ENCODE measurements at places on chromosomes 1 and 21.

DNA sequence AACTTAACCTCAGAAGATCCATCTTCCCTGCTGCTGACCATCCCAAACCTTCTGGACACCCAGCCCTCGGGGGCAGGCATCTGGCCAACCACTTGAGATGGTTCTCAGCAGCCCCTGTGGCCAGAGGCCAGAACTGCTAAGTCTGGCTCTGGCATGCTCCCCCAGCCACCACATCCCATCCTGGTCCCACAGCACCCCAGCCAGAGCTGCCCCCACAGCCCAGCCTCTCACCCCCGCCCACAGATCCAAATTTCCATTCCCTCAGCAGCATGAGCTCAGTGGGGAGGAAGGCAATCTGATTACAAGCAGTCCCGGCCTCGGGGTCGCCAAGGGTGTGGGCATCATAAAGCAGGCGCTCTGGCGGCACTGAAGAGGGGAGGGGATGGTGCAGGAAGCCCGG, 45.6 kb downstream of the GLIS1 start:
- DNase-seq = no peak

DNA sequence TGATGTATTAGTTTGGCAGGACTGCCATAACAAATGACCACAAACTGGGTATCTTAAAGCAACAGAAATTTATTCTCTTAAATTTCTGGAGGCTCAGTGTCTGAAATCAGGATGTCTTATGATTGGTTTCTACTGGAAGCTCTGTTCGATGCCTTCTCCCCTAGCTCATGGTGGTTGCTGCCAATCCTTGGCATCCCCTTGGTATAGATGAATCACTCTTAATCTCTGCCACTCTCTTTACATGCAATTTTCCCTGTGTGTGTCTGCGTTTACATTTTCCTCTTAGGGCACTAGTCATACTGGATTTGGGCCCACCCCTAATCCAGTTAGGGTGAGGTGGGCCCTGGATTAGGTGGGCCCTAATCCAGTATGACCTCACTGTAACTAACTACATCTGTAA, 54.7 kb upstream of the MPC2 start:
- no peak for DNase-seq

DNA sequence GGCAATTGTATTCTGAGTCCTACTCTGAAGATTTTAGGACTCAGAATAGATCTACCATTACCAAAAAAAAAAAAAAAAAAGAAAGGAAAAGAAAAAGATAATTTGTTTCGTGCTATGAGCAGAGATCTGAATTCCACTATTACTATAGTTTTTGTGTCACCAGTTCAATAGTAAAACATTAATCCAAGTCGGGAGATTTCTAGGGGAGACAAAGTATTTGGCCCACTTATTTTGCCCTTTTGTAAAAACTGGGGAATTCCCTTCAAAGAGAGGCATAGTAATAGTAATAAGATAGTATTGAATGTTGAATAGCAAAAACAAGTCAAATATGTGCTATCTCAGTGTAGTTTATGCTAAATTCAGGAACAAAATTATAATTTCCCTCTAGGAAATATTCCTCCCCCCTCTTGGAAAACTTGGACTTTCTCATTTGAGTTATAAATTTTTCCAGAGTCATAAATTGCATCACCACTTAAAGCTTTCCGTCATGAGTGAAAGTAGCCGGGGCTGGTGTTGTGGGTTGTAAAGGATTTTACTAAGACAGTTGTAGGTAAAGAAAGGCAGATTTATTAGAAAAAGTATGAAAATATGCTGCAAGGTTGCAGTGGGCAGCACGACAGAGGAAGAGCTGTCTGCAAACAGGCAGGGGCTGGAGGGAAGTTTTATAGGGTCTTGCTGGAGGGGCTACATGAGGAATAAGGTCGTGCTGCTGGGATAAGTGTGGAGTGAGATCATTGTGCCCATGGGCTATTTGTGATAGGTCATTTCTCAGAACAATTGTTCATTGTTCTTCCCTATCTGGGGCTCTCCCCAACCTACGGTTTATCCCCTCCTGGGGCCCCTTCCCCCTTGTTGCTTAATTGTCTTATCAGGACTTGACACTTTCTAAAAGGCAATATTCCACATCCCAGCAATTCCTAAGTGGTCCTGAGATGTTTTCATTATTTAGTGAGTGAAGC, 1009.9 kb downstream of the PLA2G4A start:
- no peak for DNase-seq

DNA sequence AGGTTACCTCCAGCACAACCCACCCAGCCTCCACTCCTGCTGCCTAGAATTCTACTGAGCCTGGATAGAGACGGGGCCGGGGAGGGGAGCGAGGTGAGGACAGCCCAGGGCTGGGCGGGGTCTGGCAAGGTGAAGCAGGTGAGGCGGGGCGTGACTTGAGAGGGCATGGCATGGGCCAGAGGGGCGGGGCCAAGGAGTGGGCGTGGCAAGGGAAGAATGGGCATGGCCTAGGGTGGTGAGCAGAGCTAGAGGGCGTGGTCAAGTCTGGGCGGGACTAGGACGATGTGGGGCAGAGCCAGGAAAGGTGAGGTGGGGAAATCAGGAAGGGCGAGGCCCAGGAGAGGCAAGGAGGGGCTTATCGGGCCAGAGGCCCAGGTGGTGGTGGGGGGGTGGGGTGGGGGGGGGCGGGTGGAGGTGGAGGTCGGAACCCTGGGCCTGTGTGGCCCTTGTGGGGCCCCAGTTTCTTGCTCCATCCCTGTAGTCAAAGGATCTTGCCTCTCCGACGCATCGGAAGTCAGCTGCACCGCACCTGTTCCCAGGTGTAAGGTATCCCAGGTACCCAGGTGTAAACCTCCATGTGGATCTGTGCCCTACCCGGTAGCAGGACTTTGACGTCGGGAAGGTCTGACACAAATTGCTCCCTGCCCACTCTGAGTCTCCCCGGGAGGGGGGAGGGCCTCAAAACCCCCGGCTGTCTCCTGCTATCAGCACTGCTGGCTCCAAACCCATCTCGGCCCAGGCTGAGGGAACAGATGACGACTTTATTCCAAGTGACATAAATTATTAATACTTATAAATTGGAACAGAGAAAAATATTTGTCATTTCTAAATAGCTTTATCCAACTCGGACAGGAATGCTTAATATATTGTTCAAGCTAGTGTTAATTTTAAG, 32.9 kb upstream of the UTS2 start:
- DNase-seq = no peak

GRCh38 chr1:83818916-83819315, 180.0 kb downstream of the TTLL7 start:
- no peak for DNase-seq

- no peak for DNase-seq
Measured at GRCh38 chr21:44612669-44613229, 870 bp downstream of the KRTAP10-8 start.

DNA sequence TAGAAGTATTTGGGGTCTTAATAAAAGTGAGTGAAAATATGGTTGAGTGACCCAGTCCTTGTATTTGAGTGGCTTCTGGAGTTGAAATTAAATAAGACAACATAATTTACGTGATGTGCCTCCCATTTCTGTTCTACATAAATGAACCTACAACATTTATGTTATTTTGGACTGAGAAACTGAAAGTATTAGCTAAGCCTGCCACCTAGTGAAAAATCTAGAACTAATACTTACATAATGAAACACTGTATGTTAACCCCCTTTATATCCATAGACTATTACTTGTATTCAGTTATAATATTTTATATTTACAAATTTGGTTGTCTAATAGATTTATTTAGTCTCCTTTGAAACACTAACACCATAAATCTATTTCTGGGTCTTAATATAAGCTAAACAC, 298.9 kb downstream of the KCNT2 start:
- peak; percentile 45 for DNase-seq

- DNase-seq = no peak
Measured at GRCh38 chr1:228835911-228836310, 100.6 kb downstream of the RHOU start.

- no peak for DNase-seq
Measured at GRCh38 chr1:167359295-167359694, 138.6 kb downstream of the POU2F1 start.

DNA sequence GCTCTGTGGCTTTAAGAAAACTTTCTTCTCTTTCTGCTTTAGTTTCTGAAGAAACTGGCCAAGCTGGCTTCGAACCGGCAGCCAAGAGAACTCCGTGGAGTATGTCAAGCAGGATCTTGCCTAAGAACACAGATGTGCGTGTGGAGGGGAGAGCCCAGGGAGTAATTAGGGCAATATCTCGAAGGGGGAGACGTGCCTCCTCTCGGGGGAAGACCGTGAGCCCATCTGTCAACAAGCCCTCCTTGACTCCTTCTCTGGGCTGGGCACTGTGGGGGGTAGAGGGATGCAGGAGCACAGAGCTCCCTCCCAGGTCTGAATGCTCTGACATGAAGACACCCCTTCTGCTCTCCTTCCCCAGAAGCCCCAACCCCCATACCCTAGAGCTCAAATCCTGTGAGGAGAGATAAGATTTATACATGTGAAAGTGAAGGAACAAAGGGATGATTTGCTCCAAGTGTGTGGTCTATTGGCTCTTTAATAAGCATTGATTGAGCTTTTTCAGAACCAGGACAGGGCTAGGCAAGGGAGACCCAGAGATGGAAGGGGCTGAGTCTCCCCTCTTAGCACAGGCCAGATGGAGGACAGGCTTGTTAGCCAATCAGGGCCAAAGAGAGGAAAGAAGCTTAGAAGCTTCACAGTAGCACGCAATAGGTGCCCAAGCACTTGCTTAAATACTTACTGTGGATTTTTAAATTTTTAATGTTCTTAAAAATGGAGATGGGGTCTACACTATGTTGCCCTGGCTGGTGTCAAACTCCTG, 37.5 kb downstream of the EDN2 start:
- no peak for DNase-seq

GRCh38 chr1:163240705-163241104, 38.0 kb upstream of the RGS5 start:
- no peak for DNase-seq

- no peak for DNase-seq
Measured at GRCh38 chr1:36572906-36573305, 90.2 kb upstream of the CSF3R start.

- DNase-seq = no peak
Measured at GRCh38 chr1:193937308-193937707, 750.9 kb upstream of the B3GALT2 start.

DNA sequence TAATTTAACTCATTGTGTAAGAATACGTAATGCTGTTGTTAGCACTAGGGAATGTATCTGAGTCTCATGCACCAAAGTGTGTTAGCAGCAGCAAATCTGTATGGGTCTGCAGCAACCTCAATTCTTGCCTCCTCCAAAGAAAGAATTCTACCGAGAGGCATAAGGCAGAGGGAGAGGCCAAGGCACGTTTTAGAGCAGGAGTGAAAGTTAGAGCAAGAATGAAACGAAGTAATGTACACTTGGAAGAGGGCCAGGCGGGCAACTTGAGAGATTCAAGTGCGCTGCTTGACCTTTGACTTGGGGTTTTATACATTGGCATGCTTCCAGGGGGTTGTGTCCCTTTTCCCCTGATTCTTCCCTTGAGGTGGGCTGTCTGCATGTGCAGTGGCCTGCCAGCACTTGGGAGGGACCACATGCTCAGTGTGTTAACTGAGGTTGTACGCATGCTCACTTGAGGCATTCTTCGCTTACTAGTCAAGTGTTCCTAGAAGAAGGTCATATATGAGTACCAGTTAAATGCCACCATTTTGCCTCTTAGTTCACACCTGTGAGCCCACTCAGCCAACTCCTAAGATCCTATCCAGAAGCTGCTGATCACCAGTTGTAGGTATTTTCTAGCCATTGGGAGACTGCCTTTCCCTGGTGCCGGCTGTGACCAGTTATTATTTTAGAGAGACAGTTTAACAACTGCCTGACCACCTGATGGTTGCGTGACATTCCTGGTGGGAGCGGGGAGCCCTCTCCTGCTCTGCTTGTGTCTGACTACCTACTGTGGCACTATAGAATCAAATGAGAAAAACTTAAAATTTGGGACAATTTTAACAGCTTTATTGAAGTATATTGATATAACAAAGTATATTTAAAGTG, 2.7 kb upstream of the CNN3 start:
- no peak for DNase-seq

- DNase-seq = no peak
Measured at GRCh38 chr1:203512848-203513584, 19.1 kb downstream of the OPTC start.

DNA sequence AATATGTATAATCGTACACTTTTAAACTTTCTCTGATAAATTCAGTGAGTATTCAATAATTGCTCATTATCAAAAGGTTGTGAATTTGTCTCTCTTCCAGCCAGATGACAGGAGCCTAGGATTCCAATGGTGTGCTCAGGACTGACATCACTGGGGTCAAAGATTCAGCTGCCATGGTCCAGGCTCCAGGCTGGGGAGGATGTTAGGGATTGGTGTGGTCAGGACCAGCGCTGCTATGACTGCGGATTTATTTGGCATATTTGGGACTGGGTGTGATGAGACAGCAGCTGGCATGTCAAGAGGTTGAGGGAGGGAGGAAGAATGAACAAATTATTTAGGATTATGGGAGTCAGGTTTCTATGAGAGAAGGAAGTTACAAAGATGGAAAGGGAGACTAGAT, 48.2 kb upstream of the ABCA4 start:
- DNase-seq = no peak

GRCh38 chr1:22286491-22286890, 143.6 kb upstream of the WNT4 start:
- DNase-seq = no peak

GRCh38 chr1:180586671-180587155, 27.9 kb downstream of the OVAAL start:
- peak; percentile 46 for DNase-seq

DNA sequence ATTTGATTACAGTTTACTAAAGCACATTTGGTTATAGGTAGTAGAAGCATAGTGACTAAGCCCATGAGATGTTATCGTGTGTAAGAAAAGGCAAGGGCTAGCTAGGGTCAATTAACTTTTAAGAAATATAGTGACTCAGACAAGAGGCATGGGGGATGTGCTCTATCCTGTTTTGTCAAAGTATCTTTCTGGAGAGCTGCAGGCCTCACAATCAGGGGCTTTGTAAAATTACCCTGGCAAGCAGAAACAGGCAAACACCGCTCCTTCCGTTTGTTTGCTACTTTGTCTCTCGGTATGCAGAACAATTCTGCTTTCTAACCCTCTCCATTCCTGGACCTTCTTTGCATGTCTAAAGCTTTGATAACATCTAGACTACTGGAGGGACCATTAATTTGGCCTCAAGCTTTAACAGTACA, 26.1 kb upstream of the ZNF697 start:
- no peak for DNase-seq
